Kidney capillary endothelial cell (primary cell): ENCODE measurements at places on chromosomes 4 and X.

- DNase-seq, result no peak
Observed at GRCh38 chr4:117001077-117001476, 84.3 kb downstream of the TRAM1L1 start.

GRCh38 chrX:24858004-24858746, 157.6 kb downstream of the ARX start:
- DNase-seq, result no peak

DNA sequence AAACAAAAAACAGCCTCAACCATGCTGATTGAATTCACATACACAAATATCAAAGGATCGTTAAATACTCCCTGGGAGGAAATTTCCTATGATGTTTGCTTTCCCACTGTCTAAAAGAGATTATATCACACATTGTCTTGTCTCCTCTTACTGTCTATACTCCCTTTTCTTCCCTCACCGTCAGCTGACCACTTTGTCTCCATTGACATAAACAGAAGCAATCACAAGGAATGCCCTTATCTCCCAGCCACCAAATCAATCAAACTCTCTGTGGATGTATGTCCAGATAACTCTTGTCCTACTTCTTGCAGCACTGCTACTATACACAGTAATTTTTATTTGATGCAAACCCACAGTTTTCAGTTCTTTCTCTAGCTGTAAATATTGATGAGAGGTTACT, 12.2 kb upstream of the NUDT9 start:
- no peak for DNase-seq

GRCh38 chr4:124573056-124573455, 139.5 kb downstream of the ANKRD50 start:
- DNase-seq, result no peak

DNA sequence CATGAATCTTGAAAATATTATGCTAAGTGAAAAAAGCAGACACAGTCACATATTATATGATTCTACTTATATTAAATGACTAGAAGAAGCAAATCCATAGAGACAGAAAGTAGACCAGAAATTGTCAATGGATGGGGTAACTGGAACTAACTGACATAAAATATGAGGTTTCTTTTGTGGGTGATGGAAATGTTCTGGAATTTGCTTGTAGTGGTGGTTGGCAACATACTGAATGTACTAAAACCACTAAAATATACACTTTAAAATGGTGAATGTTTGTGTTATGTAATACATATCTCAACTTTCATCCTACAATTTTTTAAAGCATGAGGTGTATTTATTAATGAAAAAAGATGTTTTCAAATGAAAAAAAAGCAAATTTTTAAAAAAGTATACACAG, 14.7 kb downstream of the CNOT6L start:
- no peak for DNase-seq

DNA sequence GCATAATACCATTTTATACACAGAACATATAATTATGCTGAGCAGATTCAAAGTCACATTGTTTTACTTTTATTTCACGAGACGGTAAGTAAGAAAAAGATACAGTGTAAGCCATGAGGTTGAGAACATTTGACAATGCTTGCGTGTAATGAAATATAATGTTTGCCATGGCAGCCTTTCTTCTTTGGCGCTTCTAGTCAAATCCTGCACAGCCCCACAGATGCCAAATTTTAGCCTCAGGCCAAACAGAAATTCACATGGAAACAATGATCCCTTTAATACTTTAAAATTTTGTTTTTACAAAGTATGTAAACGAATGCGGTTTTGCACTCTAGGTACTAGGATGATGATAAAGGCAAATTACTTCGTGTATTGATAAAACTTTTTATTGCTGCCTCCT, 502.7 kb upstream of the SMIM31 start:
- no peak for DNase-seq

GRCh38 chrX:108347800-108348199, 90.4 kb downstream of the COL4A6 start:
- peak; percentile 11 for DNase-seq

- DNase-seq, result no peak
Observed at GRCh38 chrX:130561930-130562329, 160.1 kb downstream of the RBMX2 start.

- no peak for DNase-seq
Observed at GRCh38 chr4:171676555-171677215, 136.5 kb upstream of the GALNTL6 start.

DNA sequence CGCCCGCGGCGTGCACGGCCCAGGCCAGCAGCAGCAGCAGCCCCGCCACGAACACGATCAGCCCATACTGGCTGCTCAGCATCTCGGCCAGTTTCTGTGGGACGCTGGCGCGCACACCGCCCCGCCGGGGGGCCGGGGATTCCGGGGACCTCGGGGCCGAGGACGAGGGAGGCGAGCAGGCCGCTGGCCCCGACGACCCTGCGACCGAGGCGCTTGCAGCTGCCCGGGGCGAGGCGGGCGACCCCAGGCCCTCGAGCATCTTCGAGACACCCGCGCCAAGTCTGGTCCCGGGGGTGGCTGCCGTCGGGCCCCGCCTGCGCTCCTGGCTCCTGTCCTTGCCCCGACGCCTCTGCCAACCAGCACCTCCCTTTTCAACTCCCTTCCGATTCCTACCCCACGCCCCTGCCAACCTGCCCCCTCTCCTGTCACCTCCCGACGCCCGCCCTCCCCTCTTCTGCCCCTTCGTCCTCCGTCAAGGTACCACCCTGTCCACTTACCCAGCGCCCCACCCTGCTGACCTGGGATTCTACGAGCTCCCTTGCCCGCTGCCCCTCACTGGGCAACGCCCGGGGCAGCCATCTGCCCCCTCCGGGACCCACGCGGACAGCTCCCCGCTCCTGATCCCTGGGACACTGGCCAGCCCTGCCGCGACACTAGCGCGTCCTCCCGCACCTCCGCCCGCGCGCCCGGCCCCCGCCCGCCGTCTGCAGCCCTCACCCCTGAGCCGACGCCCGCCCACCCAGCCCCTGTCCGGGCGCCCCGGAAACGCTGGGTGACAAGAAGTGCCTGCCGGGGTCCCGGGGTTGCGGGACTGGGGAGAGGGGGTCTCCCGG, at the start of gene OTOP1:
TSS of gene OTOP1 (minus strand) at position 324 of the 833 bp plus-strand sequence. CDS start at position 259, 65 bp downstream.
- DNase-seq, result no peak

DNA sequence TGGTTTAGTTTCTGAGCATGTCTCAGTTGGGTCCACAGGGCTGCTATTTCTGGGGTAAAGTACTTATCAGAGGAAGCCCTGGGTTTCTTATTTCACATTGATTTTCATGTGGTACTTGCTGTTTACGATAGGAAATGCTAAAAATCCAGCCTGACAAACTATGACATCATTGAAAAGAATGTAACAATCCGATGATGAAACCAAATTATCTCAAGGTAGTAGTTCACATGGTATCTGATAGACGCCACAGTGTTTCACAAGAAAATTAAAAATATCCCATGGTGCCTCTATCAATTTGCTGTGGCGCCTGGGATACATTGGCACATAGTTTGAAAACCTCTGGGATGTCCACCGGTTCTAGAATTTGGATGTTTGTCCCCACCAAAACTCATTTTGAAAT, 418.9 kb upstream of the RPS6KA3 start:
- no peak for DNase-seq

- DNase-seq, result no peak
Observed at GRCh38 chr4:53126099-53126498, 239.8 kb downstream of the SCFD2 start.

- no peak for DNase-seq
Observed at GRCh38 chr4:80045786-80046185, 27.2 kb downstream of the ANTXR2 start.

DNA sequence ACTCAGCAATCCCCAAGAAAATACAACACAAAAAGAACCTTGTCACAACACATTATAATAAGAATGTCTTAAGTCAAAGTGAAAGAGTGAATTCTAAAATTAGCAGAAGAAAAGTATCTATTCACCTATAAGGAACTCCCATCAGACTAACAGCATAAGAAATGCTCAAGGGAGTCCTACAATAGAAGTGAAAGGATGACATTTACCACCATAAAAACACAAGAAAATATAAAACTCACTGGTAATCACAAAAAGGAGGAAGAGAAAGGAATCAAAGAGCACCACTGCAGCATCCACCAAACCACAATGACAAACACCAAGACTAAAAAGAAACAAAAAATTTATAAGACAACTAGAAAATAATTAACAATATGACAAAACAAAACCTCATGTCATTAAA, 257.0 kb upstream of the AGTR2 start:
- no peak for DNase-seq

- no peak for DNase-seq
Observed at GRCh38 chrX:72097098-72097497, 34.6 kb downstream of the RTL5 start.

DNA sequence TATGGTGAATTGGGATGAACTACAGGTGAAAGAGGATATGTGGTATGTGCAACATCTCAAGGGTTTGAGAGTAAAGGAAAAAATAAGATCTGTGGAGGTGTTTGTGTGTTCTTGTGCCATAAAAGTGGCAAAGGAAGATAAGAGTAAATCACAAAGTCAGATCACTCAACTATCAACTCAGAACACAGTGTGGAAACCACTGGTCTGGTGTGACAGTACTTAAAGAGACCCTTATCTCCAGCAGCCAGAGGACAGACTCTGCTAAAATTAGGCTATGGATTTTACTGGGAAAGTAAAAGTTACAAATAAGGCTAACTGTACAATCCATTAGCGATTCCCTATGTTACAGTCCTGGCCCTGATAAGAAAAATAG, 54.0 kb upstream of the PRDM8 start:
- no peak for DNase-seq

DNA sequence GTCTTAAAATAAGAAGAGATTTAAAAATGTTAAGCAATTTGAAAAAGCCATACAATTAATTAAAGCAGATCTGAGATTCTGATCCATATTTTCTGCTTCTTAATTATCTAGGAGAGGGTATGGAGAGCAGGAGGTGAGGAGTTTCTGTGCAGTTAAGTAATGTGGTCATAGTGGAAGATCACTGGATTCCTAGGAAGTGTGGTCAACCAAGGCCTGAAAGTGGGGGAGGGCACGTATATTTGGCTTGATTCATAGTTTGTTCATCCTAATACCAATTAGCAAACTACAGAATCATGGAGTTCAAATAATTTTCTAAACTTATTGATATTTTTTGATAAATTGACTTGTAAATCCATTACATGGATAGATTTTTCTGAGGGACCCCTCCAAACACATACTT, 768.3 kb downstream of the RAPGEF2 start:
- no peak for DNase-seq

GRCh38 chr4:179836179-179837075, 2394.2 kb upstream of the AGA start:
- DNase-seq, result no peak

GRCh38 chrX:41273638-41274037, 60.3 kb upstream of the DDX3X start:
- DNase-seq, result no peak

- no peak for DNase-seq
Observed at GRCh38 chr4:14812101-14812500, 190.2 kb upstream of the CPEB2 start.

DNA sequence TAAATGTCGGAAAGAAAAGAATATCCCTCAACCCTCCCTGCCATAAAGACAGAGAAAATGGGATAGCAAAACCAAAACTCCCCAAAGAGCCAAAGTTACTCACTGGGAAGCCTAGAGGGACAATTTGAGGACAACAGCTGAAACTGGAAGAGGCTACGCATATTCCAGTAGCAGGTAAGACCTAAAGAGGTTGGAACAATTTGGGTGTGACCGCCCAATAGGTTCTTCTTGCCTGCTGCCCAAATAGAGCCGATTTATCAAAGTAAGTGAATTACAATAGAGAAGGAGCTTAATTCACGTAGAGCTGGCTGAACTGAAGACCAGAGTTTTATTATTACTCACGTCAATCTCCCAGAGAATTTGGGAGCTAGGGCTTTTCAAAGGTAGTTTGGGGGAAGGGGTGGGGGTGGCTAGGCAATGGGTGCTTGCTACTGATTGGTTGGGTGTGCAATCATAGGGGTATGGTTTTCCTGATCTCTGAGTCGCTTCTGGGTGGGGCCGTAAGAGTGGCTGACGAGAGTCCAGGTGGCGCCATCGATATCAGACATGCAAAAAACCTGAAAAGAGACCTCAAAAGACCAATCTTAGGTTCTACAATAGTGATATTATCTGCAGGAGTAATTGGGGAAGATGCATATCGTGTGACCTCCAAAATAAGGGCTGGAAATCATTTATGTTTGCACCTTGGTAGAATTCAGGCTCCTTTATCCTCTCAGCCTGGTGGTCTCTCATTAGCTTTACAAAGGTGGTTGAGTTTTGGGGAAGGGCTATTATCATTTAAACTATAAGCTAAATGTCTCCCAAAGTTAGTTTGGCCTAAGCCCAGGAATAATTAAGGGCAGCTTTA, 39.0 kb upstream of the SLC7A3 start:
- DNase-seq, result no peak

DNA sequence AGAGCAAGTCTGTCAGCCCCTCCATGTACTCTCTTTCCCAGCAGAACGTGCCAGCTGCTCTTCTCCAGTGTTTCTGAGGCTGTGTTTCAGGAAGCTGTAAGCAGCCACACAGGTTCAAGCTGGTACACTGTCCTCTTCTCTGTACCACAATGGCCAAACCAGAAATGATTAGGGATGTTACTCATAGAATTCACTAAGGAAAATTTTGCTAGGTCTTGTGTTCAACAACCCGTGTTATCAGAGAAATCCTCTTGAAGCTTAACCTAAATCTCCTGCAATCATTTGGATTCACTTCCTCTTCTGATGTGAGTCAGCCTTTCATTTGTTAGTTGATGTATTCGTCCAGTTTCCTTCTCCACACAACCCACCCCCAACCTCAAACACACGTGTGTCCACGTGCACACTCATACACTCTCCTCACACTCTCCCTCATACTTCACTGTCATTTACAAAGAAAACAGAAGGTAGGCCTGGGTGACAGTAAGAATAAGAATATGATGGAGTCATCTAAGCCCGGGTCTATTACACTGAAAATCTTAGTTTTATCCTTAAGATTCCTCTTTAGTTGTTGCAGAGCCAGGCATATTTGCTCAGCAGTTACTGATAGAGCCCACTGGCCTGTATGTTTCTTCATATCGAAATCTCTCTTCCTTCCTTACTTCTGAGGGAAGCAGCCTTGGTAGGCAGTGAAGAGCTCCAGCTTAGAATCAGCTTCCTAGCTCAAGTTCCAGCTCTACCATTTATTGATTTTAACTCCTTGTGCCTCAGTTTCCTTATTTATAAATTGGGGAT, 63.4 kb downstream of the DCUN1D4 start:
- DNase-seq, result peak; percentile 59

DNA sequence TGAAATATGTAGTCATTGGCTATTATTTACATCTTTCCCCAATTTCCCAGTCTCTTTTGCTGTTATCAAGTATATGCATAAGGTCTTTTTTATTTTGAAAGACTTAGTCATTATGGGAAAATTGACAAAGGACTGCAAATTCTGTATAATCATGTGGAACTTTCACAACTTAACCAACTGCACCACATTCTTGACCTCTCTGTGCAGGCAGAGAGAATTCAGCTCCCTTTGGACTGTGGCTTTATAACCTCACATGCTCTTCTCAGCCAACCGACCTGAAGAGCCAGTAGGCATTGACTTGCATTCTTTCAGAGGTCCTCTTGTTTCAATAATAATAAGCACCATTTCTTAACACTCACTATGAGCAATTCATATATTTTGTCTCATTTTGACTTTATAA, 66.9 kb downstream of the ANXA3 start:
- DNase-seq, result no peak
